ENCODE measurements at places on chromosomes 1 and 21.

DNA sequence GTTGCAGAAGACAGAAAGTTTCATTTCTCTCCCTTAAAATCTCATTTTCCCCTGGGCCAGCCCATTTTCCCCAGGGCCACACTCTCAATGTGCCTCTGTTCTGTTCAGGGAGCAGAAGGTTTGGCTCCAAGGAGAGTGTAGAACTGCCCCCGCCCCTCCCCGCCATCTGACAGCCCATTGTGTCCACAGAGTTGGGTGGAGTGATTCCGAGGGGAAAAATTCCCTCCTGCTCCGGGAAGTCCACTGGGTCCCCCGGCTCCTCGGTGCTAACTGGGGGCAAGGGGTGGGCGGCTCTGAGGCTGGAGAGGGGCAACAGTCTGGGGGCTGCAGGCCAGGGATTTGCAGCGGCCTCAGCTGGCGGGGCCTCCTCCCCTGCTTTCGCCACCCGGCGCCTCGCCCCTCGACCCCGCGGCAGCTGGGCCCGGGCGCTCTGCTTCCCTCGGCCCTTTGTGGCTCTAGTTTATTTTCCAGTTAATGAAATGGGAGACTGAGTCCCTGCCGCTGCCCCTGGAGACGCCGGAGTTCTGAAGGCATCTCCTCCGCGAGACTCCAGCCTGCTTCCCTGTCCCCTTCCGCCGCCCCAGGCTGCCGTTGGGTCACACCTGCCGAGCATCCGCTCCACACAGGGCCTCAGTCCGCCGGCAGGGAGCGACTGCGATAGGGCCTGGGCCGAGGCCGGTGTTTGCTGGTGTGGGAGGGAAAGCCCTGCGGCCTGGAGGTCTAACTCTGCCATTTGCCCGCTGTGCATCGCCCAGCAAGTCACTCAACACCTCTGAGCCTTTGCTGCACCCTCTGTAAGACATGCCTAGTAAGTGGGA lies 14.7 kb upstream of the KIRREL1 start:
- no peak for DNase-seq

- no peak for DNase-seq
Measured at GRCh38 chr1:242240077-242240476, 241.2 kb upstream of the MAP1LC3C start.

GRCh38 chr1:27427816-27428315 lies 35.4 kb downstream of the GPR3 start:
- no peak for DNase-seq

DNA sequence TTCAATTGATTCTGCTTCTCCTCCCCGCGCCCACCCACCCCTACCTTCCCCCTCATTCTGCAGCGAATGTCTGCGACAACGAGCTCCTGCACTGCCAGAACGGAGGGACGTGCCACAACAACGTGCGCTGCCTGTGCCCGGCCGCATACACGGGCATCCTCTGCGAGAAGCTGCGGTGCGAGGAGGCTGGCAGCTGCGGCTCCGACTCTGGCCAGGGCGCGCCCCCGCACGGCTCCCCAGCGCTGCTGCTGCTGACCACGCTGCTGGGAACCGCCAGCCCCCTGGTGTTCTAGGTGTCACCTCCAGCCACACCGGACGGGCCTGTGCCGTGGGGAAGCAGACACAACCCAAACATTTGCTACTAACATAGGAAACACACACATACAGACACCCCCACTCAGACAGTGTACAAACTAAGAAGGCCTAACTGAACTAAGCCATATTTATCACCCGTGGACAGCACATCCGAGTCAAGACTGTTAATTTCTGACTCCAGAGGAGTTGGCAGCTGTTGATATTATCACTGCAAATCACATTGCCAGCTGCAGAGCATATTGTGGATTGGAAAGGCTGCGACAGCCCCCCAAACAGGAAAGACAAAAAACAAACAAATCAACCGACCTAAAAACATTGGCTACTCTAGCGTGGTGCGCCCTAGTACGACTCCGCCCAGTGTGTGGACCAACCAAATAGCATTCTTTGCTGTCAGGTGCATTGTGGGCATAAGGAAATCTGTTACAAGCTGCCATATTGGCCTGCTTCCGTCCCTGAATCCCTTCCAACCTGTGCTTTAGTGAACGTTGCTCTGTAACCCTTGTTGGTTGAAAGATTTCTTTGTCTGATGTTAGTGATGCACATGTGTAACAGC lies 339.9 kb downstream of the NTNG1 start:
- DNase-seq = no peak

- DNase-seq = no peak
Measured at GRCh38 chr1:195591917-195592672, 1016.1 kb downstream of the KCNT2 start.

GRCh38 chr1:36920371-36920770 lies 113.9 kb downstream of the GRIK3 start:
- no peak for DNase-seq

- no peak for DNase-seq
Measured at GRCh38 chr1:223492044-223492443, 98.8 kb downstream of the CCDC185 start.

Data from GDM1 (cell line).